ENCODE measurements at places on chromosomes 5 and 9. TPM values are rescaled to one million over a fixed set of nuclear protein-coding genes. Genes with fewer than 3 reads are reported as not detected.

The SAXO1 gene
- total RNA-seq, result not detected

The FOXD1 gene
- total RNA-seq, result 10.9 TPM

- H3K36me3 ChIP-seq, result no peaks in the 10 kb centered on the region
- DNase-seq, result no peak
- no peaks in the 10 kb centered on the region for H3K27me3 ChIP-seq
- no peak overlapping the region for H3K4me3 ChIP-seq
These were observed 28.6 kb upstream of the EPB41L4B start for GRCh38 chr9:109349421-109349846.

DNA sequence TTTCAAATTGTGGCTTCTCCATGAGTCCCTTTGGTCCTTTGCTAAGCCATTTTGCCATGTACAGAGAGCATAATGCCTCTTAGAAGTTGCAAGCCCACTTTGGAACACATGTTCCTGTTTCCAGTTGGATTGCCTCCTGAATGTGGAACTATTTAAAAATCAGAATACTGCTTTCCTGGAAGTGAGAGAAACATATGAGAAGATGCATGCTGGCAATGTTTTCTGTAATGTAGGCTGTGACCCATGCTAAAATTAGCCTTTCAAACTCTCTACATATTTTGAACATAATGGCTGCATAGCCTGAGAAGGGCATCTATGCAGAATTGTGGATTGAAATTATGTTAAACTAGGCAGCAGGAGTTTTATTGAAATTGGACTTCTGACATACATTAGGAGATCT, 175.5 kb upstream of the PAPPA start:
- H3K4me3 ChIP-seq, result no peak overlapping the region
- no peaks in the 10 kb centered on the region for H3K36me3 ChIP-seq
- H3K27me3 ChIP-seq, result no peaks in the 10 kb centered on the region
- no peak for DNase-seq
- peaks cover 5% of the 10 kb centered on the region for H3K4me1 ChIP-seq

- no peaks in the 10 kb centered on the region for H3K27me3 ChIP-seq
- no peak overlapping the region for H3K4me3 ChIP-seq
- H3K4me1 ChIP-seq, result peaks cover 74% of the 10 kb centered on the region
- H3K36me3 ChIP-seq, result no peaks in the 10 kb centered on the region
- H3K27ac ChIP-seq, result peak overlapping the region; percentile 87
These were observed 76.3 kb downstream of the AOPEP start for GRCh38 chr9:94802793-94803192.

- H3K4me1 ChIP-seq, result no peaks in the 10 kb centered on the region
- H3K27ac ChIP-seq, result no peak overlapping the region
- DNase-seq, result no peak
- H3K4me3 ChIP-seq, result no peak overlapping the region
- H3K27me3 ChIP-seq, result no peaks in the 10 kb centered on the region
- no peaks in the 10 kb centered on the region for H3K36me3 ChIP-seq
These were observed 10.6 kb upstream of the TESK1 start for GRCh38 chr9:35594471-35594870.

DNA sequence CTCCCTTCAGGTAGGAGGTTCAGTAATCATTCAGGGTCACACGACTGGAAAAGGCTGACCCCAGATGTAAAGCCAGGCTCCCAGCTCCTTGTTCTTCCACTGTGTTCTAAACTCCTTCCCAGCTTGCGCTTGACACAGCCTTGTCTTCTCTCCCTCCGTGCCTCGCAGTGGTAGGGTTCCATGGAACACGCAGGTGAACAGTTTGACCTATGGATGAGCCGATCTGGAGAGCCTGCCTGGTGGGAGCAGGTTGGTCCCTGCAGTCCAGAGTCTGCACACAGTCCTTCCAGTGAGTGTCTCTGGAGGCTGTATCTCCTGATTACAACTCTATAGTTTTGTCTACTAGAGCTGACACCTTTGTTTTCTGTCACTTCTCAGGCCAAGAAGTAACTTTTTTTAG, 85.9 kb downstream of the IQGAP2 start:
- H3K4me3 ChIP-seq, result no peak overlapping the region
- H3K36me3 ChIP-seq, result no peaks in the 10 kb centered on the region
- no peaks in the 10 kb centered on the region for H3K4me1 ChIP-seq
- H3K27me3 ChIP-seq, result peaks cover 9% of the 10 kb centered on the region
- H3K27ac ChIP-seq, result no peak overlapping the region

DNA sequence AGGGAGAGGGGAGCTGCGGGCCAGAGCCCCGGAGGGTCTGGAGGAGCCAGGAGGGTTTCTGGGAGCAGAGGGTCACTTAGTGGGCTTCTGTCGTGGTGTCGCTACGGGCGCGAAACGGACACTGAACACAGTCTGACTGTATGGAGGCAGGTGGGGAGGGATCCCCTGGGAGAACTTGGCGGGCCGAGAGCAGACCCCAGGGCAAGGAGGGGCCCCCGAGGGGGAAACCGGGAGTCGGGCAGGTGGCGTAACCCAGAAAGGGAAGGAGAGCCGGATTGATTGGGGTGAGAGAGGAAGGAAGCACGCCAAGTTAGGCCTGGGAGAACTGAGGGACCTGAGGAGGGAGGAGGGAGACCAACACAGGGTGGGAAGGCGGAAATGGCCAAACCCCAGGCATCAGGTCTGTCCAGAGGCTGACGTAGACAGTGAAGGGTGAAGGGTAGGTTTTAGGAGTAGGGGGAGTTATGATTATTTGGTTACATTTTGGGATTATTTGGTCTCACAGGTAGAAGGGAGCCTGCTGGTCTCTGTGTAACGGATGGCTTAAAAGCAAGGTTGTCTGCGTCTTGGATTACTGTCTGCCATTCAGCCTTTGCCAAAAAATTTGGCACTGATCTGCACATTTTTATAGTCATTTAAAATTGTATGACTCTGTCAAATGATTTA, 3.3 kb upstream of the MSMP start:
- H3K4me1 ChIP-seq, result no peaks in the 10 kb centered on the region
- peaks cover 2% of the 10 kb centered on the region for H3K36me3 ChIP-seq
- peak overlapping the region; percentile 61 for H3K4me3 ChIP-seq
- no peaks in the 10 kb centered on the region for H3K27me3 ChIP-seq
